ENCODE measurements at places on chromosomes 6 and 20.

DNA sequence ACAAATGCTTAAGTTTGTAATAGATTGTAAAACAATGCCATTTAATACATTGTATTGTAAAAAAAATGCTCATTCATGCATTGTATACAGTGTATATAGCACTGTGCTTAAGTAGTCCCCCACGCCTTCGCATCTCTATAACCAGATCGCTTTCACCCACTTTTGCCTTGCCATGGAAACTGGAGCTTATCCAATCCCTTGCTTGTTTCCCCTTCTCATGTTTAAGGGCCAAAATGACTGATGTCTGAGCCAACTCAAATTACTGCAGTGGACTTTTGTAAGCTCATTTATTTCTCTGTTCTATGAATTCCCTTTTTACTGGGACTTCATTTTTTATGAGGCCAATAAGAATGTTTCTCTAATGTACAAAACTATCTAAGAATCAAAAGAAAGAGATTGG lies 730.9 kb upstream of the GJE1 start:
- DNase-seq, result no peak

DNA sequence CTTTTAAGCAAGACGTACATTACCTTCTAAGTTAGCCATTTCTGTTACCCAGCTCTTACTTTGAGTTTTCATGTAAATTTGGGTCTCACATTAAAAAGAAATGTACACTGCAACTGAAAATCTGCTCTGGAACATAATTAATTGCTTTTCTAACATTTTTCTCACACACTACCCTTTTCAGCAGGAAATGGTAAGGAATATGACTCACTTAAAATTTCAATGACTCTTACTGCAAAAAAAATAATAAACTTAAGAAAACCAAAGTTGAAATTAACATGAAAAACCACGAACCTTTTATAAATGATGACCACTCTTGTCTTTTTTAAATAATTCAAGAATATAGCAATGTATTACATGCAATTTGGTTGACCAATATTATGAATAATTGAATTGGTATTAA lies 1.3 kb downstream of the CGA start:
- DNase-seq, result no peak

DNA sequence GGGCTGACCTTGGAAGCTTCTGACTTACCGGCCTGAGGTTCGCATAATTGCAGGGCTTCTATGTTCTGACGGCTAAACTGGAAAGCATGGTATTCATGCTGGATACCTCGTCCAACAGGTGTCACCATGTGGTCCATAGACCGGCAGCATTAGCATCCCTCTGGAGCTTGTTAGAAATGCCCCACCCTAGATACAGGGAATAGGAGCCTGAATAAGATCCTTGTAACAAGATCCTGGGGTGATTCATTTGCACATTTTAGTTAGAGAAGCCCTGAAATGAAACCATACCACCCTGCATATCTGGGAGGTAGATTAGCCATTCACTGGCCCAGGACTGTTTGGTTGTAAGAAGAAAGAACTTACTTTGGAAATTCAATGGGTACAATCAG lies 77.7 kb downstream of the TMEM170B start:
- no peak for DNase-seq

DNA sequence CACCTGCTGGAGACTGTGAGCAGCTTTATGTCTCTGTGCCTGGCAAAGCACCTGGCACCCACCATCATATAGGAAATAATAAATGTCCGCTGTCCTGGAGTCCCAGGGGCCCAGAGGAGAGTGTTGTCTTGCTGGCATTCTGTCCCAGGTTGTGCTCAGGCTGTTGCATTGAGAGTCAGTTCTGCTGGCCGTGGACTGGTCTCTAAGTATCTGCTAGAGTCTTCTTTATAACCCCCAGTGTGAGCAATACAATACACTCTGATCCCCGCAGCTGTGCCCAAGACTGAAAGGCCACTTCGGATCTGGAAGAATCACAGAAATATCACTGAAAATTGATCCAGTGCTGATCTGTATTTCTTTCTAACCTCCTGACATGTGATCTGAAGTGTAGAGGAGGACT lies 38.3 kb upstream of the HINT3 start:
- no peak for DNase-seq

DNA sequence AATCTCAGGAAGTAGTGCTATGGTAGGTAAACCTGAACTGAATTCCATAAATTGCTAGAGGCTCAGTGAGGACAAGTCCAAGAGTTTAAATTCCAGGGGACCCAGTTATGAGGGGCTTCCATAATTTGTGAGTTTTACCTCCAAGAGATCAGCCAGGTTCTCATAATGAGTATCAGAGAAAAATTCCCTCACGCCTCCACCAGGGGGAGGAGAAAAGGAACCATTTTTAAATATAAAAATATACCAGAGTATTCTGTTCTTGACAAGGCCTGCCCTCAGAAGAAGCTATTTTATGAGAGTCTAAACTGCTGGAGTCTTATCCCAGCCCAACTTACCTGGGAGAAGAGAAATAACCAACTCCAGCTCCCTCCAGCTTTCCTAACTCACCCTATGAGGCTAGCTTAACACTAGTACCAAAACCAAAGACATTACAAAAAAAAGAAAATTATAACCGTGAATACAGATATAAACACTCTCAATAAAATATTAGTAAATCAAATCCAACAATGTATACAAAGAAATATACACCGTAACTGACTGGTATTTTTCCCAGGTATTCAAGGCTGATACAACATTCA lies 158.7 kb downstream of the TFAP2A start:
- no peak for DNase-seq

DNA sequence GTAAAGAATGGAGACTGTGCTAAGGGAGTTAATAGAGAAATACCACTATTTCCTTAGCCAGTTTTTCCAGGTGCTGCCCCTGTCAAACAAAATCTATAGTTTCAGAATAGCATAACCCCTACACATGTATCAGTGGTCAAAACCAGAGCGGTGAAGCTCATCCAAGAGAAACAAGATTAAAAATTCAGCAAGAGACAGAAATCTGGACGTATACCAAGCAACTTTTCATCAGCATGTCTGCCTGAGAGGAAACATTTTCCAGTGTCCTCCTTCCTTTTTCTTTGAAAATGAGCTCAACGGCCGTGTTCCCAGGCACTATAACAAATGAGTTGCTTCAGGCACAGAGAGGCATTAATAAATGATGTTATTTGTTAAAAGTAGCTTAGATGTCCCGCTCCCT lies 416.5 kb downstream of the BCKDHB start:
- no peak for DNase-seq

DNA sequence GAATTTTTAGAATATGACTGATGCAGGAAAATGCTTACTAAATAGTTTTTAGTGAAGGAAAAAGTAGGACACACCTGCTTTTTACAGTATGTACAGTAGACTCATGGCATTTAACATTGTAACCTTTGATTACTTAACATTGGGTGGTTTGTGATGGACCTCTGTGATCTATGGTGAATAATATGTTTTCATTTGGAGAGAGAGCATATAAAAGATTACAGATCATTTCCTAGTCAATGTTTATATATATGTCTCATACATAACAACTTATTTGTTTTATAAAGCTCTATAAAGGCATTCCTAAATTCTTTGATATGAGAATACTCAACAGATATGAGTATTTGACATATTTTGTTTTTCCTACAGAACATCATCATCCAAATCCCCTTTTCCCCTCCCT lies 129.3 kb upstream of the PDE7B start:
- no peak for DNase-seq

DNA sequence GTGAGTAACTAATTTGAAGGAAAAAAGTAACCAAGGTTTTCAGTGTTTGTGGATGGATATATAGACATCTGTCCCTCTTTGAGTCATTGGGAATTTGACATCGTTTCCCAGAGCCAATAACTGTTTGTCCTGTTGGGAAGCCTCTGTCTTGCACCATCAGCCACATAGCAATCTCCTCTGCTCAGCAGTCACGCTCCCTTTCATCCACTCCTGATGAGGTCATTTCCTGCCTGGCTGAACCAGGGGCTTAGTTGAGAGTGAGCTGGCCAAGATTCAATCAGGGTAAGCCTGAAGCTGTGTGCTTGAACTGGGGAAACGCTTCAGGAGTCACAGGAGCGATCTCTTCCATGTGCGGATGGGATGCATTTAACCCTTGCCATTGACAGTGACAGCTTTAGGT lies 121.5 kb upstream of the FOXQ1 start:
- DNase-seq, result no peak

GRCh38 chr20:8265588-8265987 lies 133.5 kb downstream of the PLCB1 start:
- DNase-seq, result no peak

DNA sequence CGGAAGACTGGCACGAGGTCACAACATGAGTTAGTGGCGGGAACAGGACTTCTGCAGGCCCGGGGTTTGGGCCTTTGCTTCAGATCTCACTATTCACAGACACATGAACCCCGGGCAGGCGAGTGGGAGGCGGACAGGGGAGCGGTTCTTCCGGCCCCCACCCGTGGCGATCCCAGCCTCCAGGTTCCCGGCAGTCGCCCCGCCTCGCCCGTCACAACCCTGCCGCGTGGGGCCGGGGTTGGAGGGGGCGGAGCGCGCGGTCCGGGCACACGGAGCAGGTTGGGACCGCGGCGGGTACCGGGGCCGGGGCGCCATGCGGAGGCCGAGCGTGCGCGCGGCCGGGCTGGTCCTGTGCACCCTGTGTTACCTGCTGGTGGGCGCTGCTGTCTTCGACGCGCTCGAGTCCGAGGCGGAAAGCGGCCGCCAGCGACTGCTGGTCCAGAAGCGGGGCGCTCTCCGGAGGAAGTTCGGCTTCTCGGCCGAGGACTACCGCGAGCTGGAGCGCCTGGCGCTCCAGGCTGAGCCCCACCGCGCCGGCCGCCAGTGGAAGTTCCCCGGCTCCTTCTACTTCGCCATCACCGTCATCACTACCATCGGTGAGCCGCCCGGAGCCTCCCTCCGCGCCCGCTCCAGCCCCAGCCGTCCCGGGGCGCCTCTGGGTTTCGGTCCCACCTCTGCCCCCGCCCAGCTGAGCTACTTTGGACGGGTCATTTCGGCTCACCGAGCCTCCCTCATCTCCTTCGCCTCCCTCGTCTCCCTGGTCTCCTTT lies at the start of gene KCNK15:
Gene KCNK15 (plus strand): TSS at position 268 of the 769 bp plus-strand sequence. CDS start 46 bp downstream, at position 314.
- DNase-seq, result no peak

DNA sequence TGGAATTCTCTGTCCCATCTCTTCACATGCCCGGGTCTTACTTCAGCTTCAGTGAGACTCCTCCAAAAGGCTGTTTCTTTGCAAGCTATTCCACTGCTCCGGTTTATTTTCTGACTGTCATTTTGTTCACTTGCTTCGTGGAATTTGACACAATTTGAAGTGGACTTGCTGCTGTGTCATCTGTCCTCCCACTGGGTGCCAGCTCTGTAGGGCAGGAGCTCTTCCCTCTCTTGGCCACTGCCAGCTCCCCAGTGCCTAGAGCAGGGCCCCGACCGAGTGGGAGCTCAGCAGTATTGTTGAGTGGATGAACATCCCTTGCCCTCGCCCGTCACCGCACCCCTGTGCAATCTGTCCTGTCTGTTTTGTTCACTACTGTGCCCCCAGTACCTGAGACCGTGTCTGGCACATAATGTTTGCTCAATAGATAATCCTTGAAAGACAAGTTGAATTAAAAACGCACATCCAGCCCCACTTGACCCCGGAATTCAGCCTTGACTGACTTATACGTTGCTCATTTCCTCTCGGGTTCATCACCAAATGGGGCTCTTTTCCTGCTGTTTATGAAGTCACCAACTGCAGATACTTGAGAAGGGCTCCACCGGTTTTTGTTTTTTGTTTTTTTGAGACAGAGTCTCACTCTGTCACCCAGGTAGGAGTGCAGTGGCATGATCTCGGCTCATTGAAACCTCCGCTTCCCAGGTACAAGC lies 170.3 kb upstream of the KCNG1 start:
- no peak for DNase-seq

- no peak for DNase-seq
Measured at GRCh38 chr6:150698391-150698790, 98.7 kb downstream of the PLEKHG1 start.

DNA sequence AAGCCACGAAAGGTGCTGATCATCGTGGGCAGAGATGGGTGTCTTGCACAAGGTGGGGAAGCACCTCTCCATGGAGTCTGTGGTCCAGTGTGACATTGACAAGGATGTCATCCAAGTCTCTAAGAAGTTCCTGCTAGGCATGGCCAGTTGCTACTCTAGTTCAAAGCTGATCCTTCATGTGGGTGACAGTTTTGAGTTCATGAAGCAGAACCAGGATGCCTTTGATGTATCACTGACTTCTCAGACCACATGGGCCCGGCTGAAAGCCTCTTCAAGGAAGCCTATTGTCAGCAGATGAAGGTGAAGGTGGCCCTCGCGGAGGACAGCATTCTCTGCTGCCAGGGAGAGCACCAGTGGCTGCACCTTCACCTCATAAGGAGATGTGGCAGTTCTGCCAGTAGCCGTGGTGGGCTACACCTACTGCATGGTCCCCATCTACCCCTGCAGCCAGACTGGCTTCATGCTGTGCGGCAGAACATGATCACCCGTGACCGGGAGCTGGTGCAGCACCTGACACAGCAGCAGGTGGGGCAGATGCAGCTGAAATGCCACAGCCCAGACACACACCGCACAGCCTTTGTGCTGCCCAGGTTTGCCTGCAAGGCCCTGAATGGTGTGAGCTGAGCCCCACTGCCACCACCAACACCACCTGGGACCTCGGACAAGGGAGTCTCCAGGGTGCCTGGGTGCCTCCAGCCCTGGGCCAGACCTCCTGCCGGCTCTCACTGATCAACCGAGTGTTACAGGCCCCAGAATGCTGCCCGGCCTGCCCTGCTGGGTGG lies 75.0 kb upstream of the SULF2 start:
- no peak for DNase-seq

DNA sequence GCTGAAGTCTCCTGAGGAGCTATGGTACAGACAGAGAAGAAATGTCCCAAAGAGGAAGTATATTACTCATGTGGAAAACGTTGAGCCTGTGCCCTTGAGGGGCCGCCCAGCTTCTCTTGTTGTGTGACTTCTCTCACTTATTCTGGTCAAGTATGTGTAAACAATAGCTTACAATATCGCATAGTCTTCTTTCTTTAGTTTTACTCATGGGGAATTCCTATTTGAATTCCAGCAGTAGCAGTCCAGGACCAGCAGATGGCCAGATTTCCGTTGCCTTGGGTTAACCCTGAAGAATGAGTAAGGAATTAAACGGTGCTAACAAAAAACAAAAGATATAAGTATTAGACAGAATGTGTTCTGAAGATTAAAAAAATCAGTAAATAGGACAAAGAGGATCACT lies 522.0 kb upstream of the GJE1 start:
- DNase-seq, result no peak

- no peak for DNase-seq
Measured at GRCh38 chr6:125203395-125203794, 49.8 kb downstream of the TPD52L1 start.

DNA sequence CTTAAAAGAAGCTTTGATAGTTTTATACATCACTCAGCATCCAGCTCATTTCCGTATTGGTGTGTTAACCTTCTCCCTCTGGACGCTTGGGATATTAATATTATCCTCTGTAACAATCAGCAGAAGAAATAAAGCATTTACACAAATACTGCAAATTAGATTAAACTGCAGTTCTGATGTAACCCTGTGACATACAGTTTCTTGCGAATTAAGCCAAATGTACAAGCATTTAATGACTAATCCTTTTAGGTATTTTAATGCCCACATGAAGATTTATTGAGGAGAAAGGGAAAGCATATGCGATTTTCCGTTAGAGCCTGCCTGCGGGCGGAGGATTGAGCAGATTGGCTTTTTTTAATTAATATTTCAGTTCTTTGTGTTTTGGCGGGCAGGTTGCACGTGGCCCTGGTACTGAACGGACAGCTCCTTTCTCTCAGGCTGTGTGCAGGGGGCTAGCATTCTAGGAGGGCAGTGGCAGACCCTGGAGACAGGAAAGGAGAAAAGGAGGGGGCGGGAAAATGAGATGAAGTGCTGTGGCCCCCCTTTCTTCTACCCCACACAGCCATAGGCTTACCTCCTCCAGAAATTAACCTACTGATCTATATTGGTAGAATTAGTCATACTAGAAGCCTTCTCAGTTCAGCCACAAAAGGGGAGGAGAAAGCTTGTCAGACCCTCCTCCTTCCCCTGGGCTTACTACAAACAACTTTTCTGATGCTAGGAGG lies 14.1 kb upstream of the TFAP2D start:
- DNase-seq, result no peak
